ENCODE measurements at places on chromosomes 6 and 20. TPM values are rescaled to one million over a fixed set of nuclear protein-coding genes. Genes with fewer than 3 reads are reported as not detected.

MUC22 gene
- total RNA-seq, result not detected

SEMG1 gene
- total RNA-seq, result not detected

PPP1R3D gene
- 7.5 TPM for total RNA-seq

LY6G6F gene
- total RNA-seq, result not detected

WFDC10B gene
- total RNA-seq, result not detected

DZANK1 gene
- 1.7 TPM for total RNA-seq

HLA-DOB gene
- 2.4 TPM for total RNA-seq

FLRT3 gene
- not detected for total RNA-seq

Measured in activated CD4-positive, alpha-beta T cell treated with anti-CD3 and anti-CD28 coated beads, Interleukin-2, amount 10 ng/mL, durations not matched to agents 7 days and 5 days (primary cell).